Activated CD4-positive, alpha-beta memory T cell treated with anti-CD3 and anti-CD28 coated beads for 36 hours (primary cell): ENCODE measurements at places on chromosomes 16 and 17.
A peak's percentile ranks its signal among the peaks of the same experiment; 100 is the strongest.

DNA sequence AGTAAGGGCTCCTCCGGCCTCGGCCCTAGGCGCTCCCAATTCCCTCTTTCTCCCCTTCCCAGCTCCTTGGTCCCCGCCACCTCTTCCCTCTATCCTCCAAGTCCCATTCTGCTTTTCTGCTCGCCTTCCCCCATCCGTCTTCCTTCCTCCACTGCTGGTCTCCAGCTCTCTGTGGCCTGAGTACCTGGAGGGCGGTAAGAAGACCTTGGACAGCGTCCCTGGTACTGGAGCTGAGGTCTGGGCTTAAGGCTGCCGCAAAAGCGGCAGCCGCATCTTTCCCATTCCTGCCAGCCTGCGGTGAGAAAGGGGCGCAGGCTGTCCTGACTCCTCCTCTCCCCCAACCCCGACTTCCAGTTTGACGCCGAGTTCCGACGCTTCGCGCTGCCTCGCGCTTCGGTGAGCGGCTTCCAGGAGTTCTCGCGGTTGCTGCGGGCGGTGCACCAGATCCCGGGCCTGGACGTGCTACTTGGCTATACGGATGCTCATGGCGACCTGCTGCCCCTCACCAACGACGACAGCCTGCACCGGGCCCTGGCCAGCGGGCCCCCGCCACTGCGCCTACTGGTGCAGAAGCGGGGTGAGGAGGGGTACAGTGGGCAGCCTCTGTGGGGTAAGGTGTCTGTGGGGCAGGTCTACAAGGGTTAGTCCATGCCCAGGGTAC is 471 bp downstream of the PARD6A start:
- peak; percentile 51 for DNase-seq

DNA sequence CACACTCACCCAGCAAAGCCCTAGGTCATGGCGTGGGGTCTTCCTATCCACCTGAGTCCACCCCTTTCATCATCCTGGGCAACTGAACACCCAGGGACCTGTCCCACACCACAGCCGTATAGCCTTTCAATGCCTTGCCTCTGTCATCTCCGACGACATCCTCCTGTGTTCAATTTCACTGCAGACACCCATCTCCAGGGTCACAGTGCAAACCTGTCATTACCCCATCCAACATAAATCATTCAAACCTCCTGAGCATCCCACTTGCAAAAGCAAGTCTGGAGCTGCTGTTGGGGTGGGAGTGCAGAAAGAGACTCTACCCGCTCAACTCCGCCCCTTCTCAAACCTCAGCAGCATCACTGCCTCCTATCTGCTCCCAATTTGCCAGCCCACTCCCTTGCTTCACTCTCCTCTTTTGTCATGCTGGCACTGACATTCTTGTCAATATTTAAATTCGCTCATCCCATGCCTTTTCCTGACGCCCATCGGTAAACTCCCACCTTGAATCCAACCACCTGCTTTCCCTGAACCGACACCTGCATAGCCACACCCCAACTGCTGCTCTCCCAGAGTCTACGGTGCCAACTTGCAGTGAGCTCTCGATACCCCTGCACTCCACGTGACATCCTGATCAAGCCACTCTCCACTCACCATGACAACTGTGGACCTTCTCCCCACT is 37.0 kb downstream of the MARF1 start:
- DNase-seq, result no peak

DNA sequence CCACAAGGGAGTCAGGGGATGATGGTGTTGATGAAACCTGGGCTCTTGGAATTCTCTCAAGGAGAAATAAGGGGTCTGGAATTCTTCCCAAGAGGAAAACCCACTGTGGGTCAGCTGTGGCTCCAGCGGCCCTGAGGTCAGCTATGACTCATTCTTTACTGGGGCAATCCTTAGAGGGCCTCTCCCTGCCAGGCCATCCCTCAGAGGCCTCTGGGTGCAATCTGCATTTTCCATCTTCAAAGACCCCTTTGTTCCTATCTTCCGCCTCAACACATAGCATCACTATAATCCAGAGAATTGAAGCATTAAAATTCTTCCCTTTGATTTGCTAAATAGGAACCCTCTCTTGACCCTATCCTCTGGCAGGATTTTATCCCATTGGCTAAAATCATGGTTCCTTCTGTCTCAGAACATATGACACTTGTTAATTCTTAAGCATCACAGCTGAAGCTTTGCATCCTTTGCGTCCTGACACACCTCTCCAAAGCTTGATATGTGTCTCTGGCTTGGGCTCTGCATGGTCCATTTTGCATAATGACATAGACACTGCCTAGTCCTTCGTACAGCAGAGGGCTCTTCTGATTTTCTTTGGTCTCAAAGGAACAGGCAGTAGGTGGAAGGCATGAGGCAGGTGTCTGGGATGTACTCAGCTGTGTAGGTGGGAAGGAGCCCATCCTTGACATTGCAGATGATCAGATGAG is 4.4 kb upstream of the KRT37 start:
- DNase-seq, result no peak

- DNase-seq, result peak; percentile 83
These were observed 3.4 kb upstream of the HEXD start for GRCh38 chr17:82414548-82415281.

- DNase-seq, result peak; percentile 16
These were observed 7.4 kb downstream of the CIBAR2 start for GRCh38 chr16:85104821-85105391.

DNA sequence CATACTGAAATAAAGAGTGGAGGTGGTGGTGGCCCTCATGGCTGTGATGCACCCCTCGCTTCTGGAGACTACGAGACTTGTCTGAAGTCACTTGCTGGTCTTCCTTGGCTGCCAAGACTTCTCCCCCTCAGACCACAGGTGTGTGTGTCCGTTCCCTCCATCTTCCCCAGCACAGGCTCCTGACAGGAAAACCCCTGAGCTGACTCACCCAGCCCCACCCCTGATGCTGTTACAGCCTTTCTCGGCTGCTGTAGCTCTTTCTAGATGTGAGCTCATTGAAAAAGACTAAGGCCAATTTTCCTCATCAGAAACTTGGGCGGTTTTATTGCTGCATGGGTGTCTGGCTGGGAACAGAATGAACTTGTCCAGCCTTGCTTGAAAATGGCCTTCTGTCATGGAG is 296.9 kb downstream of the TMEM114 start:
- DNase-seq, result no peak

DNA sequence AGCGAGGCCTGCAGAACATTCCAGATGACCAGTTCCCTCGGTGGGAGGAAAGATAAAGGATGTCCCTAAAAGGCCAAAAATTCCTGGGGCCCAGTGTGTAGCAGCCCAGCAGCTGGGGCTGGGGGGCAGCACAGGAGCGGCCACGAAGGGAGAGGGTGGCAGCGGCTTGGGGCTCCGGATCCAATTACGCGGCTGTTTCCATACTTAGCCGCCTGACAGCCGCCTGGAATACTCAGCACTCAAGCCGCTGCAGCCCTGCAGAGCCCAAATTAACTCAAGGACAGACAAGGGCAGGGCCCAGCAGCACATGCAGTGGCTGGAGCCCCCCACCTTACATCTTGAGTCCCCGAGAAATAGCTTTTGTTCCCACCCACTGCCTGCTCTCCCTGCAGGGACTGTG is 1.3 kb downstream of the SRL start:
- DNase-seq, result no peak

DNA sequence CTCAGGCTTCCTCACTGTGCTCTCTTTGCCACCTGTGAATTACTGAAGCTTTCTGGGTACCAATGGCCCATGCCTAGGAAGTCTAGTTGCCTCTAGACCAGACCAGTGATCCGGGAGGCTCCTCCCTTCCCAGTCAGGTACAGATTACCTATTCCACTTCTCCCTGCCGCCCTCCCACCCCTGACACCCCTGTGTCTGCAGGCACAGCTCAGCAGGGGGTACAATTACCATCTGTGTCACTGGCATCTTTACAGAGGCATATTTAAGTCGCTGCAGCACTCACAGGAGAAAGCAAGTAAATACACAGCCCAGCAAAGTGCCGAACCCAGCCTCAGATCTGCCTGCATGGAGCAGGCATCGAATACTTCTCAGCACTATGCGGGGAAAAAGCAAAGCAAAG is 5.3 kb upstream of the WSCD1 start:
- DNase-seq, result no peak

DNA sequence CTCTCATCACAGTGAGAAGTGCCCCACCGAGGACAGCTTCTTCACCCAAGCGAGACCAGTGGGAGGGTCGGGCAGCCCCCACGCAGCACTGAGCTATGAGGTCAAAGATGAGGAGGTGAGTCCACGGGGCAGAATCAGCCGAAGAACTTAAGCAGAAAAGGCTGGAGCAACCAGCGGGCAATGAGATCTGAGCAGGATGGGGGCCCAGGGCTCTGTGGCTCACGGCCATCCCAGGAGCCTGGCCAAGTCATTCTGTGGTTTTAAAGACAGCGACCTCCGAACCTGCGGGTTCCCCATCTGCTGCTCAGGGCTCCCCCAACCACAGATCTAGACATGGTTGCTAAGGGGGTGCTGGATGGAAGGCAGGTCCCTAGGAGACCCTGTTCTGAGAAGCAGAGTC is 202.6 kb downstream of the RBFOX3 start:
- DNase-seq, result no peak

- DNase-seq, result no peak
These were observed 137.6 kb downstream of the RBFOX3 start for GRCh38 chr17:79473111-79473875.

- no peak for DNase-seq
These were observed 3.8 kb upstream of the SYT17 start for GRCh38 chr16:19164285-19164684.

DNA sequence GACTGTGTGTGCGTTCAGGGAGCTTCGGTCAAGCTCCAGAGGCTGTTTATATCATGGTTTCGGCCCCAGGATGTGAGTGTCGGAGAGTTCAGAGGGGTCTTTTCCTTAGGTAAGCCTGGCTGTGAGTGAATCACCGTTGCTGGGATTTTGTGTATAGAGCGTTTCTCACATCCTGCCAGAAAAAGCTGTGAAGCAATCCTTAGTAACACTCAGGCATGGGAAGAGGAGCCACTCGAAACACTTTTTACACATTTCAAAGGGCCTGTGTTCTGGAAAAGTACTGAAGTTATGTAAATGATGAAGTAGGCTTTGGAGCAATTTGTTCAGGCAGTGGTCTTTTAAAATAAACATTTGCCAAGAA is 662 bp downstream of the PGS1 start:
- peak; percentile 46 for DNase-seq

- no peak for DNase-seq
These were observed 22.9 kb upstream of the KRT17 start for GRCh38 chr17:41647038-41647813.

GRCh38 chr17:76237859-76238313 is 2.4 kb downstream of the RNF157 start:
- no peak for DNase-seq

DNA sequence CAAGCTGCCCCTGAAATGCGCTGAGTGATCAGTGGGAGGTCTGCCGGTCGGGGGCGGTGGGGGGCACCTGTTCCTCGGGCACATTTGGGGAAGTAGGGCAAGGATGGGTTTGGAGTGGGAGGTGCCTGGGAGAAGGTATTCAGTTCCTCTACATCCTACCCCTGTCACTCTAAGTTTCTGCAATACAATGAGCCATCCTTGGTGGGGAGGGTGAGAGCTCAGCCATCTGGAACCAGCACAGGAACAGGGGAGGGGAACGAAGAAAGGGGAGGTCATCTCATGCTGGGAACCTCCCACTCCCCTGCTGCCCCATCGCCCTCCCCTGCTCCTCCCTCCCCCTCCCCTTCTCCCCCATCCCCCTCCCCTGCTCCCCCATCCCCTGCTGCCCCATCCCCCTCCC is 4.2 kb downstream of the DPH1 start:
- DNase-seq, result no peak

DNA sequence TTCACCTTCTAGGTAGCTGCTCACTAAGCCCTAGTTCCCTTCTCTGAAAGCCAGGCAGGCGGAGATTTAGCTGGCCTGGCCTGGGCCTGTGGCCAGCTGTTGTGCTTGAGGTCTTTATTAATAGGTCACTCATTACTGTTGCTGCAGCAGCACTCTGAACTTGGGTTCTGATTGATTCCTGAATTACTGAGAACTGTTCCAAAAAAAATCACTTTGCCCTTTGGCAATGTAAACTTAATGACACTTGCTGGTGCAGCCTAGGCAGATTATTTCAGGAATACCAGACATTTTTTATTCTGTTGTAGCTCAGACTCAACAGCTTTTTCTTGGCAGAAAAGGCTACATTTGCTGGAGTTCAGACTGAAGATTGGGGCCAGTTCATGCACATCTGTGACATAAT is 2.7 kb downstream of the TOM1L1 start:
- DNase-seq, result no peak

DNA sequence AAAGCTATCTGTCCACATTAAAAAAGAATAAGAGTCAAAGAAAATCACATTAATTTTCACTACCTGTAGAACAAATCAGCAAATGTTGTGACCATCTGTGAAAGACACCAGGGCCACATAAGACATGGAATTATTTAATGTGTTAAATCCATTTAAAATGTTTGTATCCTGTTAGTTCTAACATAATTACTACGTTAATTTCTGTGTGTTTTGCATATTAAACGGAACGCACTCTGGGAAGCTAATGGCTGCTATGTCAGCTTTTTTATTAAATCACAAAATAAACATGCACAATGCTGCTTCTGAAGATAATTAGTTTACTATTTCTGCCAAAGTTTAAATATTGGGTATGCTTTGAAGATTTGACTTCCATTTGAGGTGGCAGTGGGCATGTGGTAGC is 1061.2 kb downstream of the CDH11 start:
- DNase-seq, result no peak

- DNase-seq, result no peak
These were observed 53.4 kb downstream of the BRIP1 start for GRCh38 chr17:61809816-61810392.

DNA sequence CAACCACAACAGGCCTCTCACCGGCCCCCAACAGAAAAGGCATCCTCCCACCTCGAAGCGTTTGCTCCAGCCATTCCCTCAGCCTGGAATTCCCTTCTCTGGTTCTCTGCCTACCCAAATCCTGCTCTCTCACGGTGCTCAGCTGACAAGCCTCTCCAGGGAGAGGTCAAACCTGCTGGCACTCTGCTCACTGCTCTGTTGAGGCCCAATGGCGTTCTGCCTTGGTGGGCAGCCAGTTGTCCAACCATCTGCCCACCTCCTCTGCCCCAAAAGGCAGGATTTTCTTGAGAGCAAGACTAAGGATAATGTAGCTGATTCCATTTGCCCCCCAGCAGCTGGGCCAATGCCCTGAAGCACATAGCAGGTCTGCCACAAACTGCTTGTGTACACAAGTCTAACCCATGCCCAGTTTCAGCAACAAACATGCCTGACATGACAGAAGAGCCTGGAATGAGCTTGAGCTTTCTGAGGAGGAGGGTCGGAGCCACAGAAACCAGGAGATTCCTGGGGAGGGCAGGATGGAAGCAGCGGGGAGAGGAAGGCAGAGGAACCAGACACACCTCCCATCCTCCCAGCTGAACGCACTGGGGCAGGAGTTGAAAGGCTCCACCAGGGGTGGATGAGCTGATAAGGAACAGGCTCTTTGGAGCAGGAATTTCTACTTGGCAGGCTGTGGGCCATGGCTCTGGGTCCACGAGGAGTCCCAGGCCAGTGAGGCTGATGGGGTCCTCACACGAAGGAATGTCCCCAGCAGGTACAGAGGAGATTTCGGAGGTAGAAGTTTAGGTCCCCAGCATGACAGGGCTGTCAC is 23.9 kb downstream of the ARHGAP27 start:
- no peak for DNase-seq

- DNase-seq, result no peak
These were observed 8.5 kb downstream of the TIMM22 start for GRCh38 chr17:1005361-1005946.
